Suppressor macrophage (primary cell): ENCODE measurements at places on chromosomes 3 and 15.

DNA sequence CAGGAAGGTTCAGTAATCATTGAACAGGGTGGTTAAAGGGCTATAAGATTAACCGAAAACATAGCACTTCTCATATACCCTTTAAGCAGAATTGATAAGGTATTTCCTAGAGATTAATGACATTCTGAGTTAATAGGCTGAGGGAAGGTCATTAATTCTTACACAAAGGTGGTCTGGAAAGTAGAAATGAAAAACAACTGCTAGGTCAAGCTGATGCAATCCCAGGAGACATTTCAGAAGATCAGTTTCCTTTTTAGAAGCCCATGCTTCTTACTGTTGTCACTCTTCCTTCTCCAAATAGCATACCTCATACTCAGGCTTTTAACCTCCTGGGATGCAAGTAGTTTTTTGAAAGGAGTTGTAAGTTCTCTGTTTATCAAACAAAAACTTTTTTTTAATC, 8.8 kb downstream of the FILIP1L start:
- DNase-seq, result no peak

DNA sequence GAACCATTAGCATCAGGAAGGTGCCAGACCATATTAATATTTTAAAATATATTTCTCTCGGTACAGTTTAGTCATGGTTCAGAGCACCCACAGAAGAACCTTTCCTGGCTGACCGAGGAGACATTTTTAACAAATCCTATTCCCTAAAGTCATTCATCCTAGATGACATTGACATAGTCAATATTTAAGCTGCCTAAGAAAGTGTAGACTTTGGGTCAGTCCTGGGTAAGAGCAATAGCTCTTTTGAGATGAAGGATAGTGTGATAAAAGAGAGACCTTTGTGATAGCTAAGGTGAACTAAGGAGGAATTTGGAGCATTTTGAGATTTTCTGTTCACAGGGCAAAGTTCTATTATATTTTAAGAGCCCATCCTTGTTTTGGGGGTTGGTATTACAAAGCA, 47.5 kb downstream of the ZNF609 start:
- no peak for DNase-seq

DNA sequence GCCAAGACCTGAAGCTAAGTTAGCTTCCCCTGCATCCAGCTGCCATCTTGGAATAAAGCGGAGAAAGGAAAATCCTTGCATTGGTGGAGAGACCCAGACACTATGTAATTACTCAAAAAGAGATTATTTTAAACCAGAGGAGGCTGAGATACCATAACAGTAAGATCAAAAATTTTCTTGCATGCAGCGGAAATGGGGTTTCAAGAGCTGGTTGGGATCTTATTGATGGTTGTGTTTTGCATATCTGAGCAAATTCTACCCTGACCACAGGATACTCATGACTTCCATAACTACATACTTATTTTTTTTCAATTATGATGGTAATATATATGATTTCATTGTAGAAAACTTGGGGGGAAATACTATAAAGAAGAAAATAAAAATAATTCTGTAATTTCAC, 17.5 kb downstream of the TMEM158 start:
- no peak for DNase-seq

GRCh38 chr3:58621086-58621830, 44.1 kb upstream of the FAM107A start:
- no peak for DNase-seq

- DNase-seq, result no peak
These were observed 15.7 kb upstream of the TEX9 start for GRCh38 chr15:56349554-56349953.

- no peak for DNase-seq
These were observed 22.3 kb upstream of the ZBED2 start for GRCh38 chr3:111617406-111617805.

DNA sequence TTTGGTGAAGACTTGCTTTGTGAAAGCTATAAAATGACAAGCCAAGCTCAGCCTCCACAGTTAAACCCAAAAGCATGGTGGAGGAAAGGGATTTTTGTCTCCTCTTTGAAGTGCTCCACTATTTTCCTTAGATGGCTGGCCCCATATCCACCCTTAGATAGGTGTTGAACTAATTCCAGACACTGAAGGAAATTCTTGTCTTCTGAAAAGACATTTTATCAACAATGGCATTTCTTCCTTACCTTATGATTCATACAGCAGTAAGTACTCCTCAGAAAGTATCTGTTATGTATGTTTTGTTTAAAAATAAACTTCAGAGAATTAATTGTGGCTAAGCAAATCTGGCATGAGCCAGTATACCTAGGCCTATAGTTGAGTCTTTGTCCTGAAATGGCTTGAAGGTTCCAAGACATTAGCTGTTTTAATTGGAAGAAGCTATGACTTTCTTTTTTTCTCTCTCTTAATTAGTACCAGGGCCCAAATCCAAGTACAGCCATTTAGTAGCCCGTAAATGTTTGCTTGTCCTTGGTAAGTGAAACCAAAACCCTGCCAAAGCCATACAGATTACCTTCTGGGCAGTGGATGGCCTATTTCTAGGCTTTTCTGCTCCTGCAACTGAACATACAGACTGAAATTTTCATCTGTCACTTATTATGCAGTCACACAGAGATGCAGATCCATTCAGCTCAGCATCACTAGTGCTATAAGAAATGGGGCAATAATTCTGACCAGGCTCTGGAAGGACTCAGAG, 5.1 kb upstream of the BFSP2 start:
- DNase-seq, result no peak

- DNase-seq, result no peak
These were observed 19.9 kb upstream of the CHST2 start for GRCh38 chr3:143099690-143100089.

GRCh38 chr3:187932530-187932929, 187.3 kb upstream of the BCL6 start:
- no peak for DNase-seq

DNA sequence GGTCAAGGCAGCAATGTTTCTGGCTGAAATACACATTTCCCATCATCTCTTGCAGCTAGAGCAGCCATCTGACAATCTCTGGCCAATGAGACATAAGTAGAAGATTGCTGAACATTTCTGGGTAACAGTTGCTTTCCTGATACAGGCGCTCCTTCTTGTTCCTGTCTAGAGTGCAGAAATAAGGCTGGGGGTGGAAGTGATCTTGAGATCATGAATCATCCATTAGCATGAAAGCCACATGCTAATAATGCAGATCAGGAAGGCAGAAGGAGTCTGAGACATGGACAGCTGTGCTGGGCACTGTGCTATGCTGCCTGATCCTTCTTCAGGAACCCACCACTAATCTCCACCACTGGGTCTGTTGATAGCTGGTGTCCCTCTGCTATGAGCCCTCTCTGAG, 14.8 kb upstream of the TMEM108 start:
- peak; percentile 55 for DNase-seq

DNA sequence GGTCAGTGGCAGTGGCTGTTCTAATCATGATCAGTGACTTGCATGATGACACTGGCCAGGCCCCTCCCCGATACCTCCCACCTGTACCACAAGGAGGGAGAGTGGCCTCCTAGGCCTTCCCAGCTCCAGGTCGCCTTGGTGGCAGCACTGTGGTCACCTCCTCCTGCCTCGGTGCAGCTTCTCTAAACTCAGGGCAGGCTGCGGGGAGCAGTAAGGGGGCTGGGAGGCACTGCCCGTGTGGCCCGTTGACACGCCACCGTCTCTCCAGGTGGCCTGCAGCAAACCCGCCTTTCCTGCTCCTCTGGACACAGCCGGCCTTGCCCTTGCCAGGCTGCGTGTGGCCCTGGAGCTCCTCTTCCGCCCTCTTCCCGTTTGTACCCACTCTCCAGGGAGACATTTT, 184.1 kb downstream of the XXYLT1 start:
- DNase-seq, result no peak

DNA sequence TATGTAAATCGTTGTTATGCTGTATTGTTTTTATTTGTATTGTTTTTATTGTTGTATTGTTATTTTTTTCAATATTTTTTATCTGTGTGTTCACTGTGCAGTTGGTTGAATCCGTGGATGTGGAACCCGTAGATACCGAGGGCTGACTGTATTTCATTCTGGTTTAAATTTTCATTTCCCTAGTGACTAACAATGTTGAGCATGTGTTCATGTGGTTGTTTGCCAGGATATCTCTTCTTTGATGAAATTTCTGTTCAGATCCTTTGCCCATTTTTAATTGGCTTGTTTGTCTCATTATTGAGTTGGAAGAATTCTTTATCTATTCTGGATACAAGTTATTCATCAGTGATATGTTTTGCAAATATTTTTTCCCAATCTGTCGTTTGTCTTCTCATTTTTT, 29.7 kb downstream of the STOML1 start:
- DNase-seq, result no peak

DNA sequence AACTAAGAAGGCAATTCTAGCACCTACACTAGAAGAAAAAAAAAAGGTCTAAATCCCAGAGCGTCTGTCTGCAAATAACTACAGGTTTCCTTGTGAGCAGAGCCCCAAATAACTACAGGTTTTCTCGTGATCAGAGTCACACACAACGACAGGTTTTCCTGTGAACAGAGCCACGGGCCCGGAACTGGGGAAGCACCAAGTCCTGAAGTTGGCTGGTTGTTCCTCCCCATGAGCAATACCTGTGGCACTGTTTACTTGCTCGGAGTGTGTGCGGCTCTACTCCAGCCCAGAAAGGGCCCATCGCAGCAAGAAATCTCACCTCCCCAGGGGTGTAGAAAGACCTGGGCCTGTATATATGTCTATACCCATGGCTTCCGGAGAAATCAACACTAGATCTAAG, 644 bp upstream of the MASP1 start:
- no peak for DNase-seq

GRCh38 chr15:60508442-60508841, 29.5 kb upstream of the ICE2 start:
- no peak for DNase-seq

- peak; percentile 37 for DNase-seq
These were observed 427 bp upstream of the RNF111 start for GRCh38 chr15:58987036-58987435.

- no peak for DNase-seq
These were observed 121.4 kb upstream of the PHLDB2 start for GRCh38 chr3:111737706-111738086.

GRCh38 chr15:38524156-38524555, 40.5 kb downstream of the RASGRP1 start:
- DNase-seq, result no peak

GRCh38 chr15:80154336-80154735, 1.5 kb downstream of the FAH start:
- DNase-seq, result no peak

GRCh38 chr3:12890610-12891390, 49.4 kb upstream of the RPL32 start:
- no peak for DNase-seq

DNA sequence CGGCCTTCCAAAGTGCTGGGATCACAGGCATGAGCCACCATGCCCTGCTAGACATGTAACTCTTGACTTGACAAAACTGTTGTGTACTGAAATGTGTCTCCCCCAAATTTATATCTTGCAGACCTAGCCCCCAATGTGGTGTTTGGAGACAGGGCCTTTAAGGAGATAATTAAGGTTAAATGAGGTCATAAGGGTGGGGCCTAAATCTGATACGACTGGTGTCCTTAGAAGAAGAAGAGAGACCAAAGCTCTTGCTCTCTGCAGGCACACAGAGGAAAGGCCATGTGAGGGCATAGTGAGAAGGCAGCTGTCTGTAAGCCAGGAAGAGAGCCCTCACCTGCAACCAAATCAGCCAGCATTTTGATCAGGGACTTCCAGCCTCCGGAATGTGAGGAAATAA, 361.3 kb downstream of the SV2B start:
- no peak for DNase-seq

DNA sequence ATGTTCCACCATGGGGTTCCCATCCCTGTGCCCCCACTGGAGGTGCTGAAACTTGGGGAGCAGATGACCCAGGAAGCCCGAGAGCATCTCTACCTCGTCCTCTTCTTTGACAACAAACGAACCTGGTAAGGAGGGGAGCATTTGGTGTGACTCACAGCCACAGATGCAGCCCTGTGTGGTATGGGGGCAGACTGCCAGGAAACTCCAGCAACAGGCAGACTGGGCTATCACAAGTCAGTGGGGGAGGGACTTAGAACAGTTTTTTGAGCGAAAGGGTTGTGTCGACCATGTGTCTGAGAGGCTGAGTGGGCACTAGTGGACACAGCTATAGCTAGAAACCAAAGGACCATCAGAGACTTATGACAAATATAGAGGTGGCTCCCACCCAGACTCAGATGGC, 3.4 kb upstream of the OGG1 start:
- DNase-seq, result no peak

DNA sequence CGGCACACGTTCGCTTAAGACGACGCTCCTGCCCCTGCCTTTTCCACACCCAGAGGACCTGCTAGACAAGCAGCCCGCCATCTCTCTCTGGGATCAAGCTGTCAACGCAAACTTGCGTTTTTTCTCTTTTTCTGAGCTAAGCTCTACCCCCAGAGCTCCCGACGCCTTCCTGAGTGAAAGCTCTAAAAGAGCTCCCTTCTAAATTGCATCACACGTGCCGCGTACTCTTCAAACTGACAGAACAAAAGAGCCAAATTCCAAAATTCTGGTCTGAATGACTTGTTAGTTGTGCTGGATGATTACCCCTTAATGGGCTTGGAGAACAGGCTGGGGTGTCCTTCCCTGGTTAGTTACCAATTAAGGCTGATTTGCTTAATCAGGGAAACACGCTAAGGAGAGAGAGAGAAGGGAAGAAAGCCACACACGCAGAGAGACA, 81.2 kb downstream of the MDFIC2 start:
- no peak for DNase-seq

DNA sequence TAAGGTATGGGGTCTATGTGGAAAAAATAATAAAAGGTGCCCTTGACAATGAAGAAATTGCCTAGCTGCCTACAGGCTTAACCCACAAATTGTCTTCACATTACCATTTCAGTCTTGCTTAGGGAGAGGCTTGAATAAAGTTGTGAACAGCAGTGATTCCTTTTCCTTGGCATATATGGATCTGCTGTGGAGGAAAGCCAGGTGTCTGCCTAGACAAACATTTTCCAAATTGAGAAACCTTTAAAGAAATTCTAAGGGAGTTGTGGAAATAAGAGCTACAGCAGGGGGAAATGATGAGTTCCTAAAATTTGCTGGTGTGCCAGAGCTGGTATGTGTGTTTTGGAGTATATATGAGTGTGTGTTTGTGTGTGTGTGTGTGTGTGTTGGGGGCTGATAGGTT, 452.1 kb downstream of the NTRK3 start:
- DNase-seq, result no peak

GRCh38 chr15:99449514-99449913, 116.3 kb upstream of the MEF2A start:
- no peak for DNase-seq

- DNase-seq, result no peak
These were observed 294.8 kb upstream of the EPHA3 start for GRCh38 chr3:88812576-88812975.

DNA sequence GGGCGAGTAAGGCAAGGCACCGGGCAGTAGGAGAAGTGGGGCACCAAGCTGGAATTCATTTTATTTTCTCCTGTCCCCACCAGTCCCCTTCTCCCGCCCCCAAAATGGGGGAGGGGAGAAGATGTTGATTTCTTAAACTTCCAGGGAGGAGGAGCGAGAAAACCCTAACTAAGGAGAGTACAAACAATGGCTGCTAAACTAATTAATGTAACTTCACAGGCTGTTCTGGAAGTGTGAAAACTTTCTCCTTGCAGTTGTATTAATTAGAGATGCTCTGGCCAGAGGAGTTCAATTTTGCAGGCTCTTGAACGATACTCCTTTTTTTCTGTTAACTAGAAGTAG, 11.5 kb downstream of the ZIC4 start:
- no peak for DNase-seq
